ENCODE measurements at places on chromosomes 7 and 10. TPM values are rescaled to one million over a fixed set of nuclear protein-coding genes. Genes with fewer than 3 reads are reported as not detected.

The ADAP1 gene
- total RNA-seq = 61.1 TPM

DNA sequence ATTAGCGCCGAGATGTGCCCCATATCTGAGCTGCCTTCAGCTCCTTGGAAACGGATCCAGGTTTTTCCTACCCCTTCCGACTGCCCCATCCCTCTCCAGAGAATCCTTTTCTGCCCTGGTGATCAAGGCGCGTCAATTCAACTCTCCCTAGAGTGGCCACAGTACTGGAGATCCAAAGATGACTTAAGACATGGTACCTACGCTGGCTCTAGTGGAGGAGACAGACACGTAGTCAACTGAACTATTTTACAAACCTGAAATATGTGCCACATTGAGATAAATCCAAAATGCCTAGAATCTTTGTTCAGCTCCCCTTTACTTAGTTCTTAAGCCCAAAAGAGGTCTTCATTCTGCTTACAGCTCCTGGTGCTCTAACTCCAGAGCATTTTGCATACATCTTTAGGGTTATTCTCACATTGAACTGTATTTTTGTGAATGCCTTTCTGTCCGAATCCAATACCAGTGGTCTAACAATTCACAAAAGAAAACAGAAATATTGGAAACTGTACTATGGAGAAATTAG, 444 bp upstream of the TNPO3 start:
- no peak for DNase-seq

- no peak for DNase-seq
These were observed 180.1 kb downstream of the TCF7L2 start for GRCh38 chr10:113130014-113130641.

- no peak for DNase-seq
These were observed 8.8 kb downstream of the AFAP1L2 start for GRCh38 chr10:114395366-114396022.

GRCh38 chr10:31321396-31321941, 2.5 kb downstream of the ZEB1 start:
- no peak for DNase-seq

- DNase-seq = no peak
These were observed 52.3 kb downstream of the FOXP2 start for GRCh38 chr7:114466917-114467316.

The NCOA4 gene
- 90.5 TPM for total RNA-seq

DNA sequence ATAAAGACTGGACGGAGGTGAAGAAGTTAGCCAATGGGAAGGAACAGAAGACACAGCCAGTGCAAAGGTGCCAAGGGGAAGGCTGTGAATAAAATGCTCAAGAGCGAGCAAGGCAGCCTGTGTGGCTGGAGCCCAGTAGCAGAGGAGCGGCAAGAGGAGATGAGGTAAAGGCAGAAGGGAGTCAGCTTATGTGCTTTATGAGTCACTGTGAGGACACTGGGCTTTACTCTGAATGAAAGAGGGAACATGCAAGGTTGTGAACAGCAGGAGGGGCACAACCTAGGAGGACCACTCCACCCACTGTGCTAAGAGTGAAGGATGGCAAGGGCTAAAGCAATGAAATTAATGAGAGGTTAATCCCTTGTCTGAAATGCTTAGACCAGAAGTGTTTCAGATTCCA, 129.0 kb upstream of the ODAD2 start:
- DNase-seq = no peak

DNA sequence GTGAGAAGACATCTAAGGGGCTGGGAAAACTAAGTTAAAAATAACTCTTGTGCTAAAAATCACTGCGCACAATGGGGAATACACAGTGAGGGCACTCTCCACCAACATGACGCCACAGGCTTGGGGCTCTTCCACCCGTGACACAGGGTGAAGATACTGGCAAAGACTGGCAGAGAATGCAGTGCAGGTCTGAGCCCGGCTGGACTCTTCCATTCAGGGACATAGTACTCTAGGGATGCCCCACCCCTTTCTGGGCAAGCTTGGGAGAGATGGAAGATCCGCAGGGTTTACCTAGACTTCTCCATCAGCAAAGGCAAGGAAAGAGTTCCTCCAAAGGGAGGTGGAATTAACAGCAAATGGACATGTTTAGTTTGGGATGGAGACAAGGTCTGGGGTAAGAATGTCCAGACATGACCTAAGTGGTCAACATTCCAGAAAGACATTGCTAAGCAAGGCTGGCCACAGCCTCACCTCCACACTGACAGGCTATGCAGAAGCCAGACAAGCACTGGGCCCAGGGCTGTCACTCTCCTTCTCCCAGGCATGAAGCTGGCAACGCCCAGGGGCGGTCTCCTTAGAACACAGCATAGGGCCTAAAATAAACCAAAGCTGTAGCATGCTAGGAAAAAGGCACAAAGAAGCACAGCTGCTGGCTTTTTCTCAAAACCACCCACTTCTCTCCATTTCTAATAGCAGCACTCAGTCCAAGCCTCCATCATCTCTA, 28.1 kb downstream of the XPNPEP1 start:
- no peak for DNase-seq

The PPP1R17 gene
- total RNA-seq = 657 TPM

The CACNB2 gene
- 3.2 TPM for total RNA-seq
